ENCODE measurements at places on chromosomes 16 and 17.

- no peak for DNase-seq
Measured at GRCh38 chr17:34178092-34178491, 77.0 kb upstream of the CCL2 start.

DNA sequence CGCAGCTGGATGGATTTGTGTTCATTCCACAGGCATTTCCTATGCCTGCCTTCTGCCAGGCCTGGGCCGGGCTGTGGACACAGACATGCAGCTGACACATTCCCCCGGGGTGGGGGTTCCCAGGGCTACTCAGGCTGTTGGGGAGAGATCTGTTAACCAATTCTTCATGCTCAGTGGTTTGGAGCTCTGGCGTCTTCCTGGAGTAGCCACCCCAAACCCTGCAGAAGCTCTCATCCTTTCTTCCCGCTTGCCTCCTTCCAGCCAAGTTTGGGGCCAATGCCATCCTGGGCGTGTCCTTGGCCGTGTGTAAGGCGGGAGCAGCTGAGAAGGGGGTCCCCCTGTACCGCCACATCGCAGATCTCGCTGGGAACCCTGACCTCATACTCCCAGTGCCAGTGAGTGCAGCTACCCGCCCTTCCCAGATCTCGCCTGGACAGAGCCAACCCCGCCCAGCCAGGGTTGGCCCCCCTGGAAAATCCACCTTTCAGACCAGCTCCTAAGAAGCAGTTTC is 2.6 kb downstream of the ENO3 start:
- DNase-seq = peak; percentile 75

- no peak for DNase-seq
Measured at GRCh38 chr17:79406316-79406715, 204.5 kb downstream of the RBFOX3 start.

DNA sequence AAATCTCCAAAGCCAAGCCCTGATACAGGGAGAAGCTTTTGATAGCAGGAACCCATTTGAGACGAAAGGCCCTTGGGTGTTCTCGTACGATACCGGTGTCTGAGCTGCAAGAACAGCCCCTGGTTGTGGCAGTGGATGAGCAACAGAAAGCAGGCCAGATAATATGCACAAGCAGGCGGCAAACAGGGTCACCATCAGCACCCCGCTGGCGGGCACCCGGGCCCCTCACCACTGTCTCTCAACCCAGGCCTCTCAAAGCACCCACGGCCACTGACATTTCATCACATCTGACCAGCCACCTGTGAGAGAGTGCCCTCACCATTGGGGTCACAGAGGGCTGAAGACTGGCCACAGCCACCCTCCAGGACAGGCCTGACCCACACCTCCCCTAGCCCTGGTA is 230.4 kb downstream of the C16orf78 start:
- no peak for DNase-seq

GRCh38 chr17:71446645-71447437 is 674.0 kb upstream of the SOX9 start:
- DNase-seq = no peak

All from fibroblast of villous mesenchyme (primary cell).